ENCODE measurements at places on chromosomes 12 and 14.

- DNase-seq, result no peak
Observed at GRCh38 chr12:15116086-15116485, 105.1 kb downstream of the RERG start.

- no peak for DNase-seq
Observed at GRCh38 chr12:75790219-75790618, 241.4 kb downstream of the PHLDA1 start.

DNA sequence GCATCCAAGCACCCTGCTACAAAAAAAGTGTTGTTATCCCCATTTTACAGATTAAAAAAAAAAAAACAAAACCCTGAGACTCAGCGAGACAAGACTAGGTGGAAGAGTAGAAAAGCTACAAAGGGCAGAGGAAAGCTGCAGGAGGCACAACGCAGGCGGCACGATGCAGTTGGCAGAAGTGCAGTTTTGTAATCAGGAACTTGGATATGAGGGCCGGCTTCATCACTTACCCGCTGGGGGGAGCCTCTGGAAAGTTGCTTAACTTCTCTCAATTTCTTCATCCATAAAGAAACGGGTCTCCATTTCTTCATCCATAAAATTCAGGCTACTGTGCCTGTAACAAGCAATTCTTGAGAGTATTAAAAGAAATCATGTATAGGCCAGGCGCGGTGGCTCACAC lies 33.1 kb upstream of the CCDC60 start:
- DNase-seq, result no peak

GRCh38 chr14:55297611-55298499 lies 26.6 kb downstream of the FBXO34 start:
- DNase-seq, result peak; percentile 26

DNA sequence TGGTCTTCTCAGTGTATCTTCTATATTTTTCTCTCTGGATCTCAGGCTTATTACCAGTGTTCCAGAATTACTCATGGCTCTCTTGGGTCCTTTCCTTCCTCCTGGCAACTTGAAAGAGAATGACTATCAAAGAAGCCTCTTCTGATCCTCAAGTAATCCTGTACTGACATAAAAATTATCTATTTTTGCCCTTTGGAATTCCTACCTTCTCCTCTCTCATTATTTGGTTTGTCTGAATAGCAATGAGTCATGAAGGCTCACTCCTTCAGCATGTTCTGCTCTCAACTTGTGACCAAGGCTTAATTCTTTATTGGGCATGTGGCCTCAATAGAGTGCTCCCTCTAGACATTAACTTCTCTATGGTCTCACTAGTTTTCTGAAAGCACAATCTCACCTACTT lies 553.6 kb upstream of the ATP2B1 start:
- no peak for DNase-seq

DNA sequence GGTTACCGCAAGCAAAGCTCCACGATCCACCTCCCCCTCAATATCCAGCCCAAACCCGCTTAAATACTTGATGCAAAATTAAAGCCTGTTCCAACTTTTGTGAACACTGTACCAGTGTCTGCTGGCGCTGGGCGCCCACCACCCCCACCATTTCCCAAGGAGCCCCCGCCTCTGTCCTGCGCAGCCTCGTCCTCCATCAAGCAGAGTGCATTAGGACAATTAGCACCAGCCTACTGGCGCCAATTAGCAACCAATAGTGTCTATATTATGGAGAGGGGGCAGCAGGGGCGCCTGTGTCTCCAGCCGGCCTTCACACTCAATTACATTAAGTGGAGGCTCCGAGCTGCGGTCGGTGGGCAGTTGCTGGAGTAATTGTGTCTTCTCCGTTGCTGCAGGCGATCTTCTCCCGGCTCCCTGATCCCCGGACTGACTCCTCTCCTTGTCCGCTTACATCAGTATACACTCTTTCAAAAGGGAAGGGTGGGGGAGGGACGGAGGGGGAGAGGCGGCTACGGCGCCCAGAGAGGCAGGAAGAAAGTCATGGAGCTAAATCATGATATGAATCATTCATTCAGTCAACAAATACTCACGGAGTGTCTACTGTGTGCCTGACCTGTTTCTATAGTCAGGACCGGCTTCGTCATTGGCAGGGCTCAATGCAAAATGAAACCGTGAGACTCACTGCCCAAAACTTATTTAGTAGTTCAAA lies 707.3 kb downstream of the MED13L start:
- no peak for DNase-seq

- no peak for DNase-seq
Observed at GRCh38 chr12:75888874-75889613, 142.5 kb downstream of the PHLDA1 start.

DNA sequence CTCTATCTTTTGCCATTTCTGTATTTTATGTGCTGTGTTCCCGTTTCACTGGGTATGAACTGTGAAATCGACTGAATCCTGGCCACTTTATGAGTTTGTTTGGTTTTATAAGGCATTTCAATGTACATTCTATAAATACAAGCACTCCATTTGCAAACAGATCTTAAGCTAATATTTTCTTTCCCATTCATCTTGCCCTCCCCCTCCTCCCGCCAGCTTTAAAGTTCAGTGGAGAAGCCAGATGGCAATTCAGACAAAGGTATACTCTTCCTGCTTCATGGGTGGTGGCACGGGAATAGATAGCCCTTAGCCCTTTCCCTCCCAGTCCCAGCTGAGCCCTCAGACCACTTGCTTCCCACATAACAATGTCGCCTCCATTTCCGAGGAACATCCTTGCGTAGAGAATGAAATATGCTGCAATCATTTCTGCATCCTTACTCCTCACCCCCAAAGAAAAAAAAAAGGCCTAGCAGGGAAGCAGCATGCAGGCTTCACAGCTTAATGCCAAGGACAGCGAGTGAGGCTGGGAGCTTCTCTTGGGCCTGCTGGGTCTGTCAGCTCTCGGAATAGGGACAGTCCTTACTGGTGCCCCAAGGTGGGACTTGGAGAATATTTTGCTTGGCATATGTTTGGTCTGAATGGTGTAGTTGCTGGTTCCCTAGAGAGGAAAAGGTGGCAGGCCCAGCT lies 52.8 kb upstream of the SRSF5 start:
- DNase-seq, result no peak

GRCh38 chr12:109449845-109450532 lies 27.1 kb downstream of the KCTD10 start:
- DNase-seq, result no peak

- no peak for DNase-seq
Observed at GRCh38 chr12:131536766-131537165, 174.1 kb upstream of the SFSWAP start.

- DNase-seq, result no peak
Observed at GRCh38 chr12:40104461-40105264, 1.2 kb downstream of the SLC2A13 start.

DNA sequence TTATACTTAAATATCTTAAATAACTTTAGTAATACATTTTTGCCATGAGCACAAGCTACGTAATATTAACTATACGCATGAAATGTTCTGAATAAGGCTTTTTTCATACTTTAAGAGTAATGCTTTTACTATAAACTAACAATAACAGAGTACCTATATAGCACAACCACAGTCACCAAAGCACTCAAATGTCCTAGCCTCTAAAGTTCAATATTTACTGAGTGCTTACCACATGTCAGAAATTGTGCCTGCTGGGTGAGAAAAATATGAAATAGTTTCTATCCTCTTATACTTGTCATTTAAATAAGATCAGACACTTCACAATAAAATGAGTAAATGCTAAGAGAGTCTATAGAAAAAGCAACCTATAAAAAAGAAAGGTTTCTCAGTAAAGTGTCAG lies 83.1 kb downstream of the SH2B3 start:
- DNase-seq, result no peak

DNA sequence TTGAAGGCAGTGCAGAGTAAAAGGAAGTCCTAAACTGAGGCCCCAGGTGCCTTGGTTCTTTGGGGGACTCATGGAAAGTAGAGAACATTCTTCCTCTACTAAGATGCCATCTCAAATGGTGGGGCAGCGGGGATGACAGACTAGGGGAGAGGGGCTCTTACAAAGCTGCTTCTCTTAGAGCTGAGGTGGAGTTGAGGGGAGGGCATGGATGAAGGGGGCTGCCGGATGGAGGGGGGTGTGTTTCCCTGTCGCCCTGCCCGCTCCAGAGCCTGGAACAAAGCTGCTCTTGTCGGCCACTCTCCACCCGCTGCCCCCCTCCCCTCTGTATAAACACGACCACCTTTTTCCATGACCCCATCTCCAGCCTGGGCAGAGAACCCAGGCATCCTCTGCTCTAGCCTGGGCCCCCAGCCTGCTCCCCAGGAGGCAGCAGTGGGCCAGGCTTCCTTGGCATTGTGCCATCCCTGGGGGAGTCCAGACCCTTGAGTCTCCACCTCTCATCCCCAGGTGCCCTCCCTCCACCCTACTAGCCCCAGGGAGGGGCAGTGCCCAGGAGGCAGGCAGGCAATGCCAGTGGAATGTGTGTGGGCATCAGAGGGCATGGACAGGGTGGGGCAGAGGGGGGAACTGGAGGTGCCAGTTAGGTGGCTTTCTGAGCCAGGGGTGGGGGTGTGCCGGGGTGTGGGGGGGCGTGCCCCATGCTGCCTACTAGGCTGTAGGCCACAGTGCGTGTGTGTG lies 1.7 kb downstream of the RARG start:
- DNase-seq, result no peak

- no peak for DNase-seq
Observed at GRCh38 chr14:30708157-30708556, 86.0 kb downstream of the SCFD1 start.

DNA sequence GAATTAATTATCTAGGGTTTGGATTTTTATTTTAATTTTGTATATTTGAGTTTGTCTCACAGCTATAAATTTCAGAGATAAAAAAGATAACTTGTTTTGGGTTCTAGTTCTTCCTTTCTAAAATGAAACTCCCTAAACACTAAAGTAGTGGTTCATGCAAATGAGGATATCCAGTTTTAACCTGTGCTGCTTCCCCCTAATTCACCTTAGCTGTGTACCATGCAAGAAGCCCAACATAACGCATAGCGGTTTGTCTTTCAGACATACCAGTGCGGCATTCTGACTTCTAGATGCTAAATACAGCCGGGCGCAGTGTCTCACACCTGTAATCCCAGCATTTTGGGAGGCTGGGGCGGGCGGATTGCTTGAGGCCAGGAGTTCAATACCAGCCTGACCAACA lies 288.6 kb upstream of the NPAS3 start:
- no peak for DNase-seq

- DNase-seq, result no peak
Observed at GRCh38 chr12:25123126-25123525, 71.8 kb downstream of the DNAI7 start.

GRCh38 chr12:24919346-24920001 lies 29.4 kb downstream of the BCAT1 start:
- DNase-seq, result no peak

DNA sequence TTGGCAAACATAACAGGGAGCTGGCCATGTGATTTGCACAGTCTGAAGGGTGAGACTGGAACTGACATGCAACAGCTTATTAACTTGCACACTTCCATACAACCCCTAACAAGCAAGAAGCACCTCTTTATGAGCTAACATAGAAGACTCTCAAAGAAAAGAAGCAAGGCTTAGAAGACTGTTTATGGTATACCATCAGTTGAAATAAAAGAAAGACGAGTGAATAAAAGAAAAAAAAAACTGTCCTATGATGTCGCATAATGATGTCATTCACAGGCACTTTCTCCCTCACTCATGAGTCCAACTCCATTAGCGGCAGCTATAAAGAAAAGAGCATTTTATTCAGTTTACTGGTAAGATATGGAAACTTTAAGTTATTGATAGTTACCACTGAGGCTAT lies 3.3 kb upstream of the MDM1 start:
- no peak for DNase-seq

DNA sequence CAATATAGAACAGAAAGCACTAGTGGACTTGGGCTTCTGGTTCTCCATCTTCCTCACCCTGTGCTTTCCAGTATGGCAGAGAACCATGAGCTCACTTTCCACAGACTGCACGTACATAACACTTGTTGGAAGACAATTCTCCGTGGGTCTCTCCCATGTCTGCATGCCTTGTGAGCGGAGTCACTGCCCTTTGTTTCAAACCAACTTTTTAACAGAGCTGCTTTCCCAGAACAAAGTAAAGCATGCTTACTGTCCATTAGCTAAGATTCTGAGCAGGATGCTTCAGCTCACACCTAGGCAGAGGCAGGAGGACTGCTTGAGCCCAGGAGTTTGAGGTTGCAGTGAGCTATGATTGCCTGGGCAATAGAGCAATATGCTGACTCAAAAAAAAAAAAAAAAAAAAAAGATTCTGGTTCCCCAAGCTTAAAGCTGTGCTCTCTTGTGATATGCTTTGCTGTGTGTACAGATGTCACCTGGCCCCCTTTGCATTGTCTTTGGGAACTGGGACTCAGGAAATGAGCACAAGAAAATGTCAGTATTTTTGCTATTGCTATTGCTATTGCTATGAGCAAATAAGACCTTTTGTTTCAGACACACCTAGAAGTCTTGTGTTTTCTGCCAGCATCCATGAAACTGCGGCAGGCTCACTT lies 54.6 kb upstream of the PTGR2 start:
- no peak for DNase-seq

GRCh38 chr12:122081697-122082221 lies 3.2 kb downstream of the MLXIP start:
- peak; percentile 48 for DNase-seq

DNA sequence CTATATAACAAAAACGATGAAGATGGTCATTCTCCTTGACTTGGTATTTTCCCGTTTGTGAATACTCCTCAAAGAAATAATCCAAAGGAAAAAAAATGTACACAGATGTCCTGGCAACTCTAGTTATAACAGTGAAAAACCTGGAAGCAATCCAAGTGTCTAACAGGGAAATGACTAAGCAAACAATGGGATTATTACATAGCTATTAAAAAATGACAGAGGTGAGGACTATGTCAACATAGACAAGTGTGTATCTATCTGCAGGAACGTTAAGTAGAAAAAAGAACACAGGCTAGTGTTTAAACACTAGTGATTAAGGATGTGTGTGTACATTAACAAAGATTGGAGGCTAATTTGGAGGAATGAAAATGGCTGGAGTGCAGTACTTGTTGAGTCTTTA lies 5.9 kb upstream of the APOLD1 start:
- no peak for DNase-seq

- DNase-seq, result peak; percentile 87
Observed at GRCh38 chr14:61321385-61322010, at the start of gene PRKCH. Gene PRKCH (plus strand): TSS chr14:61321579. CDS start chr14:61322102, 523 bp downstream.

- no peak for DNase-seq
Observed at GRCh38 chr14:64542836-64543201, 2.3 kb downstream of the HSPA2 start.

DNA sequence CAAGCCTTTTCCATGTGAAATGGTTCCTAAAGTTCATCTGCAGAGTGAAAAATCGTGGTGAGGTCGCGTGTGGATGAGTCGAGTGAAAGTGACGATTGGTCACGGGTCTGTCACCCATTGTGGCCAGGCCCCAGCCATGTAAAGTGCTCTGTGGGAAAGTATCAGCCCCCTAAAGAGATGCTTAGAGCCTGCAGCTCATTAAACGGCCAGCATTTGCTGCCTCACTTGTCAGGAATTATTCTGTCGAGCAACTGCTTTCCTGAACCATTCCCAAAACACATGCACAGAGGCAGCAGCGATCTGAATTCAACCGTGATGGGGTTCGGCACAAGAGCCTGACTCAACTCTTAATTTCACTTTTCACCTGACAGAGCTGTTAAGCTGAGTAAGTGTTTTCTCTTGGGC lies 16.0 kb downstream of the DBX2 start:
- no peak for DNase-seq

GRCh38 chr14:58238252-58239243 lies 6.1 kb upstream of the PSMA3 start:
- DNase-seq, result no peak

Data from CD4-positive, alpha-beta T cell treated with Interleukin-15 for 1 hour (primary cell).